Fibroblast of skin of right biceps (primary cell): ENCODE measurements at places on chromosomes 11 and 22.
A peak's percentile ranks its signal among the peaks of the same experiment; 100 is the strongest.

DNA sequence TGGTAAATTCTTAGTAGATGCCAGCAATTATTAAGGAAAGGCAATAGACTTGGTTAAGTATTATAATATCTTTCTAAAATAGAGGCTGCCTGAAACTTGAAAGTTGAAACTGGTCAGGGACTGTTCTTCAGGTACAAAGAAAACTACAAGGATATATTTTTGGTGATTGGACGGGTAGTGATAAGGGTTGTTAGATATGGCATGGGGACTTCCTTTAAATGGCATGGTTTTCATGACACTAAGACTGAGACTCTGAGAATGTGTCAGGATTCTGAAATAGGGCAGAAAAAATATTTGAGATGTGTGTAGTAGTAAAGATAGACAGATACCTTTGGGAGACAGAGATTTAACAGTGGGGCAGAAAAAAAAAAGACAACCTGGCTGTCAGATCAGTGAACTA lies 108.4 kb upstream of the SLC5A12 start:
- no peak for DNase-seq

DNA sequence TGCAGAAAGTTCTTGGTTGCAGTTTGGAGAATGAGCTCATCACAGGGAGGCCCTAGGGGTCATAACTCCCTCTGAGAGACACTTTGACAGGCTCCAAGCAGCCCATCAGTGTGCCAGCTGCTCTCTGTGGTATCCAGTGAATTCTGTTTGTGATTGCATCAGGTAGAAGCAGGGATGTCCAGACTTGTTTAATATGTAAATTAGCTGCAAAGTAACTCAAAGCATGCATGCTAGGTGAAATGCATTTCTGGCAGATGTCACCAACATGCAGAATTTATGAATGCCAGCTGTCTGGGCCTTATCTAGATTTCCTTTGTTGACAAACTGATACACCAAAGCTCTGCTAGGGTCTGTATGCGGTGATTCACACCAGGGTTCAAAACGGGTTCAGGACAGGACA lies 123.6 kb upstream of the MTNR1B start:
- no peak for DNase-seq

GRCh38 chr11:70402016-70402415 lies 3.7 kb downstream of the CTTN start:
- no peak for DNase-seq

DNA sequence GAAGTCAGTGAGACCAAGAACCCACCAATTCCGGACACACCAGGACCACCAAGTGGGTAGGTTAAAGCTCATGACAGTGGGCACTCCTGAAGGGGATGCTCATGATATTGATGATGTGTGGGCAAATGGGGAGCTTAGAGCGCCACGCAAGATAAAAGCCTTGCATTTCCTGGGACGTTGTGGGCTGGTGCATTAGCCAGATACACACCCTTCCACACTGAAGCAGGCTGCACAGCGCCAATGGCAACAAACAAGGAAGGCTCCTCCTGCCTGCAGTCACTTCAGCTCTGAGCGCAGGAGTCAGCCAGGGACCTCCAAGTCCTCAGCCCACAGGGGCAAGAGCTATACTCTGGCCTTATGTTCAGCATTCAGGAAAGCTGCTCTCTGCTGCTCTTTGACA lies 20.6 kb downstream of the TMEM218 start:
- DNase-seq, result no peak

DNA sequence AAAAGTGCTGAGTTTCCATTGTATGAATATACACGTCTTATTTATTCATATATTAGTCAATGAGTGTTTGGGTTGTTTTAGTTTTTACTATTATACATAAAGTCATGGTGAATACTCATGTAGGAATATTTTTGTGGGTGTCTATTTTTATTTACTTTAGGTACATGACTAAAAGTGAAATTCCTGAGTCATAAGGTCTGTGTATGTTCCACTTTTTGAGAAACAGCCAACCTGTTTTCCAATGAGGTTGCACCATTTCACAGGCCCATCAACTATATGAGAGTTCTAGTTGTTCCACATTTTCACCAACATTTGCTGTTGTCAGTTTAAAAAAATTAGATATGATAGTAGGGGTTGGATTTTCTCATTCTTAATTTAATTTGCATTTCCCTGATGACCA lies 6.6 kb upstream of the OR6X1 start:
- no peak for DNase-seq

GRCh38 chr11:64081745-64082442 lies 46.2 kb downstream of the FLRT1 start:
- DNase-seq, result no peak

DNA sequence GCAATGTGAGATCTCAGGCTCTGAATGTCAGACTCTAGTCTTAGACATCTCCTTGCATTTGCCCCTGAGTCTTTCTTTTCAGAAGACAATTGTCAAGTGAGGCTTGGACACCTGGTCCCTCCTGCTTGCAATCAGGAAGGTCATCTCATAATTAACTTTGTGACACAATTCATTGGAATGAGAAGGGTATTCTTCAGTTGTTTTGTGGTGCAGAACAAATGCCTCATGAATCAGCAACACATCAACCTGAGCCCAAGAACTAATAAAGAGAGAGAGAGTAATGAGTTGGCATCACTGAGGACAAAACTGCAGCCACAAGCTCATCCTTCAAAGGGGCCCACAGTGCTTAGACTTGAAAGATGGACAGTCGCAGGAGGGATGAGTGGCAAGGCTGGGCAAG lies 375.8 kb downstream of the INSC start:
- DNase-seq, result no peak

DNA sequence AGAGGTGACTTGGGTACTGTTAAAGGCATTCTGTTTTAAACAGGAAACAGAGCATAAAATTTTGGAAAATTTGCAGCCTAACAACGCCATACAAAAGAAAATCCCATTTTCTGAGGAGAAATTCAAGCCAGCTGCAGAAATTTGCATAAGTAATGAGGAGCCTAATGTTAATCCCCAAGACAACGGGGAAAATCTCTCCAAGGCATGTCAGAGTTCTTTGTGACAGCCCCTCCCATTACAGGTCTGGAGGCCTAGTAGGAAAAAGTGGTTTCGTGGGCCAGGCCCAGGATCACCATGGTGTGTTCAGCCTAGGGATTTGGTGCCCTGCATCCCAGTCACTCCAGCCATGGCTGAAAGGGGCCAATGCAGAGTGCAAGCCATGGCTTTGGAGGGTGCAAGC lies 1333.1 kb upstream of the TENM4 start:
- no peak for DNase-seq

DNA sequence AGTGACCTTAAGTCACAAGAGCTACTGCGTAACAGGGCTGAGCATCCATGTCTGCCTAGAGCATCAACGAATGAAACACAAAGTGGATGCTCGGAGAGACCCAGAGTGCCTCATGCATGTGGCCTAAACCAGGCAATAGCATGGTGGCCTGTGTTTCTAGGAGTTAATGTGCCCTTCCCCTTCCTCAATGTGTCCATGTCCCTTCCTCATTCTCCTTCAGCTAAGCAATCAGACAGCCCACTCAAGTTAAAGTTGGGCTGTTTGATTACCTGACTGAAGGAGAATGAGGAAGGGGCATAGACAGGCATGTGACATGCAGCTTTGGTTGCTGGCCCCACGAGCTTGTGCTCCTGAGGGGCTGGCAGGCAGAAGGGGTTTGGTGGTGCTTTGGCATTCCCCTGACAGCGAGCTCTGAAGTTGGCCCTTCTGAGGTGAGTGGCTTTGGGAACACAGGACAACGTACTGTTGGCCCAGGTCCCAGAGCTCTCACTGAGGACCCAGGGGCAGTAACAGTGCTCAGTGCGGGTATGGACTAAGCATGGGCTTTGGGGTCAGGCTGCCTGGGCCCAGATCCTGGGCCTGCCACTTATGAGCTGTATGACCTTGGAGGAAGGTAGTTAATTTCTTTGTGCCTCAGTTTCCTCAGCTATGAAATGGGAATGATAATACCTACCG lies 46.7 kb downstream of the IRAG1 start:
- no peak for DNase-seq

DNA sequence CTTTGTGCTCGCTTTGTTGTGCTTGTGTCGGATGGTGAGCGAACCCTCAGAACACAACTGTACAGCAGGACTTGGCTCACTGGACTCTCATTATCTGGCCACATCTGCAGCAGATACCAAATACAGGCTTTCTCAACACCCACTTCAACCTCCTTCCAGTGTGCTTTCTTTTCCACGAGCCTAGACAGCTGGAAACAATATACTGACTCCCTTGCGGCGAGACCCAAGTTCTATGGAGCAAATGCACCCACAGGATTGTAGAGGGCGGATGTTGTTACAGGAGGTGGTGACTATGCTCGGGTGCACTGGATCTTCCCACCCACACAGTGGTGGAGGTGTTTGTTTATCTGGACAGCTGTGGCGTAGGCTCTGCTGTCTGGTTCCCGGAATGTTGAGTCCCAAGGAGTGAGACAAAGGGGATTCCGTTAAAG lies 204.3 kb downstream of the TENM4 start:
- peak; percentile 90 for DNase-seq

- no peak for DNase-seq
These were observed 66.9 kb downstream of the MPPED1 start for GRCh38 chr22:43478621-43479300.

- DNase-seq, result no peak
These were observed 4.8 kb upstream of the PRR33 start for GRCh38 chr11:1896468-1896867.

DNA sequence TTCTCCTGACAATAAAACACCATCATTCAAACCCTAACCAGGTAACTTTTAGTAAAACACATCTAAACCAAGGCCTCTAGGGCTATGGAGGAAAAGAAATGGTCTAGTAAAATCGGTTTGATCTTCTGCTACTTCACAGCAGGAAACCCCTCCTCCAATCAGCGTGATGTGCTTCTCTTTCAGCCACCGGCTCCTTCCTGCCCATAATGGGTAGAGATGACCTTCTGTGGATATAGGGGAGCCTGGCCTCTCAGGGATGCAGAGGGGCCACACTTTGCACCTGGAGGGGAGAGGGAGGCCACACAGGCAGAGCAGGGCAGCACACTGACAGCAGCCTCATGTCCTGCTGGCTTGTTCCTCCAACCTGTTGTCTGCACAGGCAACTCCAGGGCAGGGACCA lies 6.9 kb downstream of the EHD1 start:
- no peak for DNase-seq

GRCh38 chr11:10493041-10493663 lies 38.1 kb downstream of the AMPD3 start:
- no peak for DNase-seq

DNA sequence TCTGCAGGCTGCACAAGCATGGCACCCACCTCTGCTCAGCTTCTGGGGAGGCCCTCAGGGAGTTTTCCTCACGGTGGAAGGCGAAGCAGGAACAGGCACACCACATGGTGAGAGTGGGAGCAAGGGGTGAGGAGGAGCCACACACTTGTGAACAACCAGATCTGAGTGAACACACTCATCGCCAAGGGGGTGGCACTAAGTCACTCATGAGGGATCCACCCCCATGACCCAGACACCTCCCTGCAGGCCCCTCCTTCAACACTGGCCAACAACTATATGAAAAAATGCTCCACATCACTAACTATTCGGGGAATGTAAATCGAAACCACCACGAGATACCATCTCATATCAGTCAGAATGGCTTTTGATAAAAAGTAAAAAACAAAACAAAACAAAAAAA lies 722 bp upstream of the KRTAP5-2 start:
- DNase-seq, result peak; percentile 11

GRCh38 chr11:2763984-2764383 lies 64.2 kb upstream of the KCNQ1OT1 start:
- no peak for DNase-seq

GRCh38 chr22:26635117-26635516 lies 13.4 kb downstream of the CRYBA4 start:
- DNase-seq, result no peak

GRCh38 chr11:119571311-119571710 lies 148.3 kb upstream of the THY1 start:
- DNase-seq, result no peak

DNA sequence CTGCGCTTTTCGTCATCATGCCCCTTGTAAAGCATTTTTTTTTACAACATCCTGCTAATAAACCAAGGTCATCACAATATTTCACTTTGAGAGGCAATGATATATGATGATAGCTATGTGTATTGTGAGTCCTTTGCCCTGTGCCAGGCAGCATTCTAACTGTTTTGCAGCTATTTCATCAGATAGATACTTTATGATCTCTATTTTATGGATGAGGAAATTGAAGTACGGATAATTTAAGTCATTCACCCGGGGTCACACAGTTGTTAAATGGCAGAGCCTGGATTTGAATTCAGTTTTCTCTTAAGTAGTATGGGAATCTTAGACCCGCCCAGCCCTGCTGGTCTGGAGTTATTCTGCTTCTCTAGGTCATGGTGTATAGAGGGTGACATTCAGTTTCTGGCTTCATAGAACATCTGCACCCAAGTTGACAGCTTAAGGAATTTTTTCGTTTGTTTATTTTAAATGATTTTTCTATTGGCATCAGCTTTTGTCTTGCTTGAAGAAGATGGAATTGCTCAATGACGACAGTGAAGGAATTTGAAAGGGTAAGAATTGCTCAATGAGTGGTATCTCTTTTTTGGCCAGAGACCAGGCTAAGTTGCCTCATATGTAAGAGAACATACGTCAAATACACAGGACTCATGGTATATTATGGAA lies 926 bp downstream of the PRR5L start:
- DNase-seq, result peak; percentile 71

DNA sequence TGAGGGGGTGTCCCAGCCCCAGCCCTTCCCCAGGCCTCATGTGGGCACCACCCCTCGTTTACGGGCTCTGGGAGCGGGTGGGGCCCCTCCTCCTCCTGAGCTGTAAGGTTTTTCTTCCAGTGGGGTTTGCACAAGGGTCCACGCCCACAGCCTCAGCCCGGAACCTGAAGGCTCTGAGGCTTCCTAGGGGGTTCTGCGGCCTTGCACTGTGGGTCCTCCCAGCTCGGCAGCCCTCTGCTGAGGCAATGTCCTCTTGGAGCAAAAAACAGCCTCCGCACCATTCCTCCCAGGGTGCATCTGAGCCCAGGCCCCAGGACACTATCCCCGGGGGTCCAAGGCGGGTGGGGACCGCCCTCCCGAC lies 14.1 kb downstream of the H19 start:
- no peak for DNase-seq

DNA sequence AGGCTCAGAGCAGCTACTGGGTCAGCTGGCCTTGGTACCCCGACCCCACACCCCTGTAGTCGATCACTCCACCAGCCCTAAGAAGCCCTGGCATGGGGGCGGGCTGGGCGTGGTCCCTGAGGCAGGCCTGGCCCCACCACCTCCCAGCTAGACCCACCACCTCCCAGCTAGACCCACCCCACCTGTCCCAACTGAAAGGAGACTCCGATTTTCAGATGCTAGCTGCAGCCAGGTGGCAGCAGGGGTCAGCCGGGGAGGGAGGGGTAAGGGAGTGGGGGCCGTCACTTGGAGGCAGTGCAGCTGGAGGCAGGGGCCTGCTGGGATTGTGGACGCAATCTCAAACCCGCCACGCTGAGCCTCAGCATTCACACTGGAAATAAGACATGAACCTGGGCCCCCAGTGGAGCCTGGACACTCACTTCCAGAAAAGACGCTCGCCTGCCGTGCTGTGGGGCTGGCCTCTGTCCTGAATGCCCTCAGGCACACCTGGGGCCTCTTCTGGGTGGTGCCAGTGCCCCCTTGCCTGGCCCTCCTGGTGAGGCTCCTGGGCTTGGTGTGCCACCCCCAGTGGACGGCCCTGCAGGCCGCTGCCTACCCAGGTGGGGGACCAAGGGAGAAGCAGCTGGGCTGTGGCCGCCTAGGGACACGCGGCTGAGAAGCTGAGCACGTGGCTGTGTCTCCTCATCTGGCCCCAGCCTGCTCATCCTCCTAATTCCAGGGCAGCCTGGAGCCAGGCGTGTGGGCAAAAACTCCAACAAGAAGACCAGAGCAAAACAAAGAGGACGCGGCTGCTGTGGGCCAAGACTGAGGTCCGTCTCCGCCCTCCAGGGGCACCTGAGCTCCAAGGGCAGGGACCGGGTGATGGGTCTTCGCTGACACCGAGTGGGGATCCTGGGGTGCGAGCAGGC lies 26.7 kb downstream of the OSBPL5 start:
- DNase-seq, result no peak
